NCI-H526 (cell line): ENCODE measurements at places on chromosomes 16 and 17.

DNA sequence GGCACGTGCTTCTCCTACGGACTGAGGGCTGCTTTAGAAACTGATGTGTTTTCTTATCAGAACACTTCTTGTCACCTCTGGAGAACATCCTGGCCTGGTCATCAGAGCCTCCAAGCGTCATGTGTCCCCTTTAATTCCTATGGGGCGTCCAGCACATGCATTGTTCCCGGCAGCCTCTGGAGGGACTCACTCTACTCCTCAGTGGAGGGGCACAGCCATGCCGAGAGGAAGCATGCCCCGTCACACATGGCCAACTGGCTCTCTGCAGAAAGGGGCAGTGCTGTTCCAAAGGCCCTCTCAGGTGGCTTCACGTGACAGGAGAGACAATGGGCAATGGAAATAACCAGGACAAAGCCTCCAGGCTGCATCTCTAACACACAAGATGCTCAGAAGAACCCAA lies 31.8 kb downstream of the CDRT15L2 start:
- no peak for DNase-seq

- no peak for DNase-seq
Observed at GRCh38 chr16:88023786-88024185, 72.6 kb downstream of the BANP start.

DNA sequence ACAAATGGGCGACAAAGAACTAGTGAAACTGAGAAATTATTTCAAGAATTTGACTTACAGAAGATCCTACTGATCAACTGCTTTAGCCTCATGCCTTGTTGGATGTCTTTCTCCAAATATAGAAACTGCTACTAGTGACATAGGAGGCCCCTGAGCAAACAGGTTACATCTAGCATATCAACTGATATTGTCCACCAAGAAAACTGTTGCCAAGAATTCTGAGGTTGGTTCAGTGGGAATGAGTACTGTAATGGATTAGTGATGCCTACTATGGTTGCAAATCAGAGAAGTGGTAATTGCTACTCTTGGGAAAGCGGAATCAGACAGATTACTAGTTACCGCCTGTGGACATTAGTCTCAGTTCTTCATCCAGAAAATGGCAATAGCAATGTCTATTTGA lies 10.0 kb downstream of the CDC27 start:
- DNase-seq = no peak

GRCh38 chr17:51322390-51323029 lies 62.2 kb downstream of the UTP18 start:
- DNase-seq = peak; percentile 51

GRCh38 chr17:32807577-32807976 lies 69.3 kb downstream of the MYO1D start:
- DNase-seq = peak; percentile 13

DNA sequence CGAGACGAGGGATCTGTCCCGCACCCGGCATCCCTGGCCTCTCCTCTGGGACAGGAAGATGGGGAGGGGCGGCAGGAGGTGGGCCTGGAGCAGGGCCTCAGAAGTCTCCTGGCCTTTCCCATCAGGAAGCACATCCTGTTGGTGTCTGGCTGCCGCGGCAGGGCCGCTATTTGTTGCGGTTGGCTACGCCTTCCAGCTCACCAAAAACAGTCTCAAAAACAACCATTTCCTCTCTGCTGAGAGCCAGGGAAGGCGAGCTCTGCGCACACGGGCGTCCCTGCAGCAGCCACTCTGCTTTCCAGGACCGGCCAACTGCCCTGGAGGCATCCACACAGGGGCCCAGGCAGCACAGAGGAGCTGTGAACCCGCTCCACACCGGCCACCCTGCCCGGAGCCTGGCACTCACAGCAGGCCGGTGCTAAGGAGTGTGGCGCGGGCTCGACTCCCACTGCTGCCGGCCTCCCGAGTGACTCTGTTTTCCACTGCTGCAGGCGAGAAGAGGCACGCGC lies at the start of gene TMEM204:
Gene TMEM204 (plus strand): TSS at position 224 of the 509 bp plus-strand sequence. CDS start 610 bp downstream, outside the sequence.
- DNase-seq = no peak

GRCh38 chr17:68587847-68588246 lies 13.3 kb downstream of the FAM20A start:
- no peak for DNase-seq

DNA sequence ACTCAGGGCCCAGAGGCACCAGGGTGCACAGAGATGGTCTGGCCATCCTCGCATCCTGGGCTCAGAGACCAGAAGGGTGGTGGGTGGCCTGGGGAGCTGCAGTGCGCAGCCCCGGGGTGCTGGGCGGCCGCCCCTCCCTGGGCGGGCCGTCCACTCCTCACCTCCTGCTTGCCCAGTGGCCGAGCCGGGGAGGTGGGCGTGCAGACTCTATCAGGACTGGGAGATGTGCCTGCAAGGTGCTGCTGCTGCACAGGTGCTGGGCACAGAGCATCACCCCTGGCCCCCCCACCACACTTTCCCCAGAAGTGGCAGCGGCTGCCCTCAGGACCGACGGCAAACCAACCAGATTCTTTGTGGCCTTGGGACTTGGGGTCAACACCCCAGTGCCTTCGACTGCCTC lies at the start of gene SCN4A:
Gene SCN4A (minus strand): TSS at position 123 of the 400 bp plus-strand sequence. CDS start 77 bp downstream, at position 46.
- DNase-seq = no peak

- no peak for DNase-seq
Observed at GRCh38 chr16:86357950-86358349, 152.4 kb upstream of the FOXF1 start.

- no peak for DNase-seq
Observed at GRCh38 chr16:57192720-57193486, 6.8 kb downstream of the RSPRY1 start.

DNA sequence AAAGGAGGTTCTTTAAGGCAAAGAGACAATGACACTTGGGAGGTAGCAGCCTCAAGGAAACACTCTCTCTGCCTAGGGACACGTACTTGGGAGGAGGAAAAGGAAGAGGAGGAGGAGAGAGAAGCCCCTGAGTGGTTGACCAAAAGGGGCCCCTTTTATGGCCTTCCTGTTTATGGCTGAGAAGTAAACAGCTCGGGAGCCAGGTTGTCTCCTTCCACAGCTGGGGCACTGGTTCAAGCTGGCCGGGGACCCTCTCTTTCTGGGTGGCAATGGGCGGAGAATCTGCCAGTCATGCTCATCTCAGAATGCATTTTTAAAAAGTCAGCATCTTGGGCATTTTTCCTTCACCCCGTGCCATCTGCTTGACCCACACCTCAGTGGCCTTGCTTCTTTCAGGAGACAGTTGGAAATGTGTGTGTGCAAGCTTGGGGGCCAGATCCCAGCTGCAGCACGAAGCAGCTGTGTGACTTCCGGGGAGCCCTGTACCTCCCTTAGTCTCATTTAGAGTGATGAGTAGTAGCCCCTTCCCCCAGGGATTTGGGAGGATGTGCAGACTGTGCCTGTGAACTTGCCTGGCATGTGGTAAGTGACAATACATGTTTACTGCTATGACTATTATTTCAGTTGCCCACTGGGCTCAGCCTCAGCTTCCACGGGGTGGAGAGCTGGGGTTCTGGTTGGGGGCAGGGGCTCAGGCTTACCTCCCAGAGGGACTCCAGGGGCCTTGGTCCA lies 33.8 kb upstream of the SALL1 start:
- DNase-seq = no peak

DNA sequence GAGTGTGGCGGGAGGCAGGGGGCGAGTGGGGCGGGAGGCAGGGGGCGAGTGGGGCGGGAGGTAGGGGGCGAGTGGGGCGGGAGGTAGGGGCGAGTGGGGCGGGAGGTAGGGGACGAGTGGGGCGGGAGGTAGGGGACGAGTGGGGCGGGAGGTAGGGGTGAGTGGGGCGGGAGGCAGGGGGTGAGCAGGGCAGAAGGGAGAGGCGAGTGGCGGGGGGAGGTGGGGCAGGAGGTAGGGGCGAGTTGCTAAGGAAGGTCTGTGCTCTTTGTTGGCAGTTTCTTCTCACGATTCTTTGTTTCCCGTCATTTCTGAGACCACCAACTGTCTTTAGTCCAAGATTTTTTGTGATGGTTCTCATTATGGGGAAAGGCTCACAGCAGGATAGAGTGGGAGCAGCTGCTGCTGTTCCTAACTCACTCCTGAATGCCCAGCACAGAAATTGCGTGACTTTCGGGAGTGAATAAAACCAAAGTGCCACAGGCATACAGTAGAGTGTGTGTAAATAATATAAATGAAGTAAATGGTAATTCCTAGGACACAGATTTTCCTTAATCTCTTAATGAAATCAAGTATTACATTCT lies 44.7 kb downstream of the COG7 start:
- DNase-seq = no peak

DNA sequence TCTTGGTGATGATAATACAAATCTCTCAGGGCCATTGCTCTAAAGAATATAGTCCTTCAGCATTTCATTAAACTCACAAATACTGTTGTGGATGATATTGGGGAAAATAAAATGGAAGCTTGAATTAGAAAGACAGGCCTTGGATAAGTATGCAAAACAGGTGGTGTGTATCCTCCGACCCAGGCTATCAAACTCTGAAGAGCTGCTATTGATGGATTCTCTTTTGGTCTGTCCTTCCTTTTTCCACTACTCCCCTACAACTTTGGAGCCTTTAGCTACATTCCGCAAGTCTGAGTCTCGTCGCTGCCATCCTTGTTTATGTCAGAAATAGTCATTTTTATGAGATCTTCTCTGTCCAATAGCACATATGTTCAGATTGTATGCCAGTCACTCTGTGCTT lies 351.6 kb downstream of the KCNJ2 start:
- no peak for DNase-seq

- no peak for DNase-seq
Observed at GRCh38 chr17:71349908-71350600, 770.8 kb upstream of the SOX9 start.

- DNase-seq = no peak
Observed at GRCh38 chr17:83086907-83087787, 7.7 kb downstream of the METRNL start.

GRCh38 chr17:75843577-75844529 lies at the start of gene UNC13D:
TSS of gene UNC13D (minus strand) at chr17:75844404. CDS start at chr17:75844337, 67 bp downstream.
- no peak for DNase-seq

DNA sequence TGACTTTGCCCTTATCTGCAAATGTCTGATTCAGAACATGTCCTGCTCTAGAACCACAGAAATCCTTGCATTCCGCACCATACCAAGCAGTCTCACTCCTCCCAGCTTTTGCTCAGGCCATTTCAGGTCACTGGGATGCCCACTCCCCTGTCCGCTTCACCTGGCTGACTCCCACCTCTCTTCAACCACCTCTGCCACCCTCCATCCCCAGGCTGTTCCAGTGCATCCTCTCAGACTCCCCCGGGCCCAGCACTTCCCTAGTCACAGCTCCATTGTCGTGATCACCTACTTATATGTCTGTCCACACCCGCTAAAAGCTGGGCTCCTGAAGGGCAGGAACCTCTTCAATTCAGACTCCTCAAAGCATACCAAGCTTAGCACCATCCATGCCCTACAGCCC lies 58.4 kb upstream of the CDH5 start:
- no peak for DNase-seq

DNA sequence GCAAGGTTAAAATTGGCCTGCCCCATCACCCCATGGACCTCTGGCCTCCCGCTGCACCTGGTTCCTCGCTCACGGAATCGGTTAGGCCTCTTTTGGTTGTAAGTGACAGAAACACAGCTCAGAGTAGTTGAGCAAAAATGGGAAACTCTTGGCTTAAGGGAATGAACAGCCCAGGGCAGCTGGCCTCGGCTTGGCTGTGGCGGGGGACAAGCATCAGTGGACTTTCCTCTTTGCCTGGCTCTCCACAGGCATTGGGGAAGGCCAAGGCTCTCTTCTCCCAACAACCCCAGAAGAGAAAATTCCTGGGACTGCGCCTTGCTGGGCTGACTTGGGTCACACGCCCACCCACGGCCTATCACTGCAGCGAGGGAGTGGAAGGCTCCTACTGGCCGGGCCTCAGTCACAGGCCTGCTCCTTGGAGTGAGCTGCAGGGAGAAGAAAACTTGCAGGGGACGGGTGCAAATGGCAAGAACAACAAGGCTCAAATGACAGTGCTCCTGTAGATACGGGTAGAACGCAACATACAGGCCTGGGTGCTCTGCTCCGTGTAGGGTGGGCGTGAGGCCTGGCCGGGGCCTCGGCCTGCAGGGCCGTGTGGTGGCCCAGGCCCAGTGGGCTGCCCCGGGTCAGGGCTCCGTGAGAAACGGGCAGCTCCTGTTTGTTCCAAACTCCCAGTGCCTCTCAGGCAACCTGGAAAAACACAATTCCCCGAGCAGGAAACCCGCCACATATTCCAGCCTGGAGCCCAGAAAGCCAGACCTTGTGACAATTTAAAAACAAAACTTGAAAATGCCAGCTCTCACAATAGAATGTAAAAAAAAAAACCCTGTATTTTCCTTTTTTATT lies 25.0 kb upstream of the ATP2A3 start:
- no peak for DNase-seq

GRCh38 chr17:19397556-19398041 lies 10.6 kb upstream of the MFAP4 start:
- no peak for DNase-seq

DNA sequence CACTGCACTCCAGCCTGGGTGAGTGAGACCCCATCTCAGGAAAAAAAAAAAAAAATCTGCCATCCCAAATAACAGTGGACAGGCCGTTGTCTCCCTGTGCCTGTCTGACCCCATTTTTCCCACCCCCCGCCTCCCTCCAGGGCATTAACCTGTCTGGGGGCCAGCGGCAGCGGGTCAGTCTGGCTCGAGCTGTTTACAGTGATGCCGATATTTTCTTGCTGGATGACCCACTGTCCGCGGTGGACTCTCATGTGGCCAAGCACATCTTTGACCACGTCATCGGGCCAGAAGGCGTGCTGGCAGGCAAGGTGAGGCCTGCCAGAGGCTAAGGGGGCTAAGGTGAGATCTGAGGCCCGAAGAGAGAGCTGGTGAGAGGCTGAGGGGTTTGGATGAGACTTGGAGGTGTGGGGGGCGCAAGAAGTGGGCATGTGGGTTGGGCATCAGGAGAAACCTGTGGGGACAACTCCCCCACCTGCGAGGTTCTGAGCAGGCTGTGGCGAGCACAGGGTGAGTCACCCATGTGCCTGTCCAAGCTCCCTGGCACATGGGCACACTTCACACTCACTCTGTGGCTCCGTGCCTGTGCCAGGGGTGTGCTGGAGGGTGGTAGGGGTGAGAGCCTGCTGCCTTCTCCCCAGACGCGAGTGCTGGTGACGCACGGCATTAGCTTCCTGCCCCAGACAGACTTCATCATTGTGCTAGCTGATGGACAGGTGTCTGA lies 34.7 kb downstream of the ANKRD40 start:
- DNase-seq = no peak

GRCh38 chr16:27920391-27920891 lies 143.1 kb downstream of the GSG1L start:
- DNase-seq = peak; percentile 13

DNA sequence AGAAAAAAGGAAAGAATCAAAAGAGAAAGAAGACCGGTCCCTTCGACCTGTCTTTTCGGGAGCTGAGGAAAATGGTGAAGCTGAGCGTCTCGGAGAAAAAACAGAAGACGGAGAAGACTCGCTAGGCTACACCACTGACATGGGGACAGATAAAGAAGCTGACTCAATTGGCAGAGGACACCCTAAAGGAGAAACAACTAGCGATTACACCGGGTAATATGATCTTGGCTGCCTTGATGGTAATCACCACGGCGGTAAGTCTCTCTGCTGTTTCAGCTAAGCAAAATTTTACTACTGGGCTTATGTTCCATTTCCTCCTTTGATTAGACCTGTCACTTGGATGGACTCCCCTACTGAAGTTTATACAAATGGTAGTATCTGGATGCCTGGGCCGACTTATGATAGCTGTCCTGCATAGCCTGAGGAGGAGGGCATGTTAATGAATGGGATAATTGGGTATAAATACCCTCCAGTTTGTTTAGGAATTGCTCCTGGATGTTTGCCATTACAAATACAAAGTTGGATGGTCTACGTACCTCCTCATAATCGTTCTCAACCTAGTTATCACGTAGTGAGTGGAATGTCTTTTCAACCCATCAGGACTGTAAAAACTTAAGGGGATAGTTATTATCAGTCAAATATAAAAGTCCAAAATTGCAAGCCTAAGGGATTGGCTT lies 24.1 kb downstream of the ALOX15B start:
- DNase-seq = no peak
